ENCODE measurements at places on chromosomes 16 and 17.
A peak's percentile ranks its signal among the peaks of the same experiment; 100 is the strongest.

GRCh38 chr16:85683363-85683762, 5.4 kb downstream of the GINS2 start:
- no peak for DNase-seq

DNA sequence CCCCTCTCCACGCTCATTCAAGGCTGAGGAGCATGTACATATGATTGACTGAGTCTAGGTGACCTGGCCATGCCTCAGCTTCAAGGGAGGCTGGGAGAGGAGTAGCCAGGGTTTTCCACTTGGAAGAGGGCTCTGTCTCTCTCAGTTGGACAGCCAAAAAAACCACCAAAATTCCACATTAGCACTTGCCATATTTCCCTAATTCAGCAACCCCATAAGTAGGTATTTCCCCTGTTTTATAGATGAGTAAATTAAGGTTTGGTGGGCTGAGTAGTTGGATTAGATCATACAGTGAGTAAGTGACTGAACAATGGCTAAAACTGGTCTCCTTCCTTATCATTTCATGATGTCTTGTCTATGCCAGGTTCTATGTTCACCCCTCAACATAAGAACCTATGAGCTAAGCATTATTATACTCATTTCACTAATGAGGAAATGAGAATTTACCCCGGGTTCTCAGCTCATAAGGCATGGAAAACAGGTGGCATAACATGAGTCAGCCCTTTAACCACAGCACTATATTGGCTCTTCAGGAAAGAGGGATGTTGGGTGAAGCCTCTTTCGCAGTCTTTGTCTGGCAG, 68.0 kb upstream of the GAS7 start:
- peak; percentile 37 for DNase-seq

GRCh38 chr17:72600934-72601333, 480.1 kb downstream of the SOX9 start:
- no peak for DNase-seq

GRCh38 chr17:56034197-56034635, 119.1 kb upstream of the ANKFN1 start:
- no peak for DNase-seq

DNA sequence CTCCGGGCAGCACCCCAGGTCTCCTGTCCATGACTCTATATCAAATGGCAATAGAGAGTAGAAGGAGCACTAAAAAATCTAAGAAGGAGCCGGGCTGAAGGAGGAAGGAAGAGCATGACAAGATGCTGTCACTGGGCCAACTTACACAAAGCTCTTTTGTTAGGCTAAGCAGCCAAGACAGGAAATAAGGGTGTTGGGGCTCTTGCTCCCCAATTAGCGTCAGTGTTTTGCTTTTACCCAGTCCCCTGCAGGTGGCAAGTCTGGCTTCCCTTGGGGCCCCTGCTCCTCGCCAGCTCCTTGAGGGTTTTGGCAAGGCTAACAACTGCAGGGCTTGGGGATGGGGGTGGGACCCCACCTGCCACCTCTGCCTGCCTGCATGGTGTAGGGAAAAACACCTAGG, 120.5 kb downstream of the CCT6B start:
- DNase-seq: peak; percentile 5

DNA sequence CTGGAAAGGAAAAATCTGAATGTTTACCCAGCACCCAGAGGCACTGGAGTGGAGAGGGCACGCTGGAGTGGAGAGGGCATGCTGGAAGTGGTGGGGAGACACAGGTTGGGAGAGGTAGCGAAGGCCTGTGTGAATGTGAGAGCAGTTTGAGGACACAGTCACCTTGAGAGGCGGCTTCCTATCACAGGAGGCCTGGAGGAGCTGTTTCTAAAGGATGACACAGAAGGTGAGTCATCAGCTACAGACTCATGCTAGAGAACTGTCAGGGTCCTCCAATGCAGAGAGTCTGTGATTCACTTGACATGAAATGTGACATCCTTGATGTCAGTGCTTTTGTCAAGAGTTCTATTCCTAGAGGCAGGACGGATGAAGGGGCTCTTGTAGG, 13.8 kb downstream of the CTRL start:
- DNase-seq: no peak

GRCh38 chr16:30947541-30947858, 1.4 kb upstream of the ORAI3 start:
- no peak for DNase-seq

DNA sequence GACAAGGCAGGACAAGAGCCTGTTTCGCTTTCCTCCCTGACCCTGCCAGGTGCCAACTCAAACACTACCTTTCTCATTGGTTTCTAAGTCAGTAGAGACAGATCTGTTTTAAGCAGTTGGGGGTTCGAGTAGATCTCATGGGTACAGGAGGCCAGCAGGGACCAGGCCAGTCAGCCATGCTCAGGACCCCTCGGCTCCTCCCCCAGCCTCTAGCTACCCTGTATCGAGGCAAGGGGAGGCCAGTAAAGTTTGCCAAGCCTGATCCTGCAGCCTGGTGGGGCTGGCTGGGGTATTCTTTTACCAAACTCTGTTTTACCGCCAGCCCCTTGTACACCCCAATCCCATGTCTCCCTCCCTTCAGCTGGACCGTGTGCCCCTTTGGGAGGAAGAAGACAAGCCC, 26.6 kb downstream of the OR1D5 start:
- no peak for DNase-seq

DNA sequence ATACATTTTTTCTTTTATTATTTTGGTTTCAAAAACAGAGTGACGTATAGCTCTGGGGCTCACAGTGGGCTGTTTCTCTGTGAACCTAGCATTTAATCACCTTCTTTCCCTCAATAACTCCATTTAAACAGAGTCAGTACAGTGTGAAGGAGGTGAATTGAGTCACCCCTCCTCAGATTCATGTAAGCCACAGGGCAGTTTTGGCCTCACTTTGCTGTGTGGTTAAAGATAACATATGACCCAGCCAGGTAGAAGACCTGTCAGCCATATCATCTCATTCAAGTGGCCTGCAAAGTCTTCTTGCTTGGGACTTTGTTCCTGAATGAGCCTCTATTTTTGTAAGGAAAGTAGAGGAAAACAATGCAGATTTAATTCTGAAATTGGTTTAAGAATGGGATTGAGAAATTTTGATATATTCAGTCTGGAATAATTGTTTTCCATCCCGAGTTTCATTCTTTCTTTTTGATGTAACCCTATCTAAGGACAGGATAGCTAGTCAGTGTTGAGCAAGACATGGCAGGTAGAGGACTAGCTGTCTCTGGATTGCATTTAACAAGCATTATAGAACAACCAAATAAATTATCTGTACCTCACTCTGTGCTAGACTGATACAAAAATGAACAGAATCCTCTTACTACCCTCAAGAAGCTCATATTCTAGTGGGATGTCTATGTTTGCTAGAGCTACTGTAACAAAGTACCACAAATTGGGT, 13.1 kb downstream of the MAP2K6 start:
- peak; percentile 8 for DNase-seq

GRCh38 chr16:73101568-73101967, 53.6 kb upstream of the ZFHX3 start:
- DNase-seq: no peak

DNA sequence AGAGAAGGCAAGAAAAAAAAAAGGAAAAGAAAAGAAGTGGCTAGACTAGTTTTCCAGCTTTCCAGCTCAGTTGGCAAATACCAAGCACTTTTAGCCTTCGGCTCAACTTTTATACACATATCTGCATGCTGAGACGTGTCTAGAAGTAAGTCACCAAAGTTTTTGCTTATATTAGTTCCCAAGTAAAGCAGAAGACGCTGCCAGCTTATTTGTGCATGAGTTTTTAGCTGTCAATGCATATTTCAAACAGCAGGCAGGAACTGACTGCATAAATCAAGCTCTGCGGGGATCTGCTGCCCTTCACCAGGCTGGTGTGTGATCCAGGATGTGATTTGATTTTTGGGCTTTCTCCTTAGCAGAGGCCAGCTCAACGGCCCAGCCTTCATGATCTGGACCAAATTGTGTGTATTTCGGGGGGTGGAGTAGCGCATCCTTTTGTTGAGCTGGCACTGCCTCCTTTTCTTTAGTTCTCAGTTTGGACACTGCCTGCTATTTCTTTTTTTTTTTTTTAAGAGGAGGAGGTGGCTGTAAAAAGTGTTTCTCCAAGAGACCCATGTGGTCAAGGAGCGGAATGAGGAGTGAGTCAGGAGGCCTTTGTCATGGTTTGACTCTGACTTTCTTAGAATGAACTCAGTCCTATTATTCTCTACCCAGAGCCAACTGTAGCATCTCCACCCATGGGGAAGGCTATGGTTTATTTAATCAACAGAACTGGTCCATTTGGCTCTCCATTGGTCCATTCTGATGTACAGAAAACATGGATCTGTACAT, 162.6 kb upstream of the XYLT1 start:
- no peak for DNase-seq

GRCh38 chr17:65074778-65075250, 18.3 kb upstream of the GNA13 start:
- DNase-seq: no peak

GRCh38 chr16:84836234-84836647, 16.5 kb downstream of the CRISPLD2 start:
- DNase-seq: no peak

DNA sequence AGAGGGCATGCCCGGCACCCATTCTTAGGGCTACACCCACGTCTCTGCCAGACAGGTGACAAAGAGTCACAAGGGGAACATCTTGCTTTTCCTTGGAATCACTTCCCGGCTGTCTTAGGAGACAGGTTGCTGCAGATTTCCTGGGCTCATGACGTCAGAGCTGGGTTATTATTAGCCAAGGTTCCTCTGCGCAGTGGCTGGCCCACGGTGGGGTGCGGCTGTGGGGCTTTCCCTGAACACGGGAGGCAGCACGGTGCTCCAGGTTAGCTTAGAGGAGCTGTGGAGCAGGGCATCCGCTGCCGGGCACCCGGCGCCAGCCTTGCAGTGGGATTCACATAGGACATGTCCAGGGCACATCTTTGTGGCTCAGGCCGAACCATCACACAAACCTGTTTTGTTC, 118.0 kb upstream of the PLCG2 start:
- DNase-seq: no peak

DNA sequence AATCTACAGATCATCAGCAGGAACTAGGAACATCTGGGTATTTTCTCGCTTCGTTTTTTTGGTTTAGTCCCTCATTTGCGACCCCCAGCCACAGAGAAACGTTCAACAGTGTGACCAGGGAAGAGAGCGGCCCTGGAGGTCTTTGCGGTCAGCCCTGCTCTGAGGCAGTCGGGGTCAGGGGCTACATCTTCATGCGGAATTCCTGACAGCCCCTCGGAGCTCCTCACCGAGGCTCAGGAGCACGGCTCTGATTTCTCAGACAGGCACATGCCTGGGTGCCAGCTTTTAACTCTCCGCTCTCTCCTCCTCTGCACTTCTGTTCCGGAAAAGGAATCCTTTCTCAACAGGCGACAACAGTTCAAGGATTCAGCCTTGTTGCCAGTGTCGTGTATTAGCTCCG, 8.0 kb upstream of the WDR45B start:
- DNase-seq: no peak

DNA sequence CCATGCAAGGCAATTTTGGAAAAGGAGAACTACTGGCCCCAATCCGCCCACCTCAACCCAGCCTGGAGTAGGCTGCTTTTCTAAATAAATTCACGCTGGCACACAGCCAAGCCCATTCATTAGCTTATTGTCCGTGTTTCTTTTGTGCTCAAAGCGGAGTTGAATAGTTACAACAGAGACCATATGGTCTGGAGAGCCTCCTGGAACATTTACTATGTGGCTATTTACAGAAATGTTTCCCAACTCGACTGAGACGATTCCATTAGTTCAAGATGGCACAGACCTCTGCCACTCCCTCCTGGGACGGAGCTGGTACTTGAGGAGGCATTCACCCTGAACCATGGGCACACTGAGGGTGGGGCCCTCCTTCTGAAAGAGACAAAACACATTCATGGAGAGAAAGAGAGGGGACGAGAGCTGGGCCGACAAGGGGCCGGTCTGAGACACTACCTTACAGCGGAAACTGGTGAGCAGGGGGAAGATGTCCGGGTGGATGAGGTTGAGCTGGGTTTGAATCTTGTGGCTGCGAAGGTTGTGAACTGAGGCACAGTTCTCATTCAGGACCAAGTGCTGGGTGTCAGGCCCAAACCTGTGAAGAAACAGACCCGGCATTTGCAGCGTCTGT, 15.7 kb downstream of the ELAC2 start:
- no peak for DNase-seq

DNA sequence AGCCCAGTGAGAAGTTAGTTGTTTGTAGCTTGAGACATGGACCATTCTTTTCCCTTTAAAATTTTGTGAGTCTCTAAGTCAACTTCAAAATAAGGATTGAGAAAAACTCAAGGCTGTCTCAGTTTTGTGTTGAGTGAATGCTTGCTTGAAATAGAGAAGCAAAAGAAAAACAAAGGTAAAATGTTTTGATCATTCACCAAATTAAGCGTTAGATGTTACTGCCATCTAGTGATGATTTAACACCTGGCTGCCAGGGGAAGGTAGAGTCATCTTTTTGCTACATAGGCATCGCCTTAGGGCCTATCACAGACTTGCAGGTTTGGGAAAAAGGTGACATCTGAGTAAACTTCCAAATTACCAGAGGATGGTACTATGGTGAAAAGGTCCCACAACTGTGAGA, 74.4 kb downstream of the PCTP start:
- DNase-seq: peak; percentile 5

DNA sequence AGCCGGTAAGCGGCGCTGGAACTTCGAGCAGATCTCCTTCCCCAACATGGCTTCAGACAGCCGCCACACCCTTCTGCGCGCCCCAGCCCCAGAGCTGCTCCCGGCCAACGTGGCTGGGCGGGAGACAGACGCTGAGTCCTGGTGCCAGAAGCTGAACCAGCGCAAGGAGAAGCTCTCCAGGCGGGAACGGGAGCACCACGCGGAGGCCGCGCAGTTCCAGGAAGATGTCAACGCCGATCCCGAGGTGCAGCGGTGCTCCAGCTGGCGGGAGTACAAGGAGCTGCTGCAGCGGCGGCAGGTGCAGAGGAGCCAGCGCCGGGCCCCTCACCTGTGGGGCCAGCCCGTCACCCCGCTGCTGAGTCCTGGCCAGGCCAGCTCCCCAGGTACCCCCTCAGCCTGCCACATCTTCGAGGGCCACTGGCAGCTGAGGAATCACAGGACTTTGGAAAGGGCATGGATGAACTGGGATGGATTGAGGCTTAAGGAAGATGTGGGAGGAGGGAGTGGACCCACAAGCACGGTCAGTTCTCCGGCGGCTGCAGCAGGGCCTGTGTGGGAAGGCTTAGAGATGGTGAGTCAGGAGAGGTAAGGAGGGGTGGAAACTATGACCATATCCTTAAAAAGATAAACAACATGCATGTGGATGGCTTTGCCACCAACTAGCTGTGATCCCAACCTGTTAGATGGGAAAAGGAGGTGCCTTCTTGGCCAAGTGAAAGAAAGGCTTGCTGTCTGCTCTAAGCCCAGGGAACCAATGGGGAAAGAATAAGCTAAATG, 3.4 kb upstream of the LLGL2 start:
- DNase-seq: no peak

DNA sequence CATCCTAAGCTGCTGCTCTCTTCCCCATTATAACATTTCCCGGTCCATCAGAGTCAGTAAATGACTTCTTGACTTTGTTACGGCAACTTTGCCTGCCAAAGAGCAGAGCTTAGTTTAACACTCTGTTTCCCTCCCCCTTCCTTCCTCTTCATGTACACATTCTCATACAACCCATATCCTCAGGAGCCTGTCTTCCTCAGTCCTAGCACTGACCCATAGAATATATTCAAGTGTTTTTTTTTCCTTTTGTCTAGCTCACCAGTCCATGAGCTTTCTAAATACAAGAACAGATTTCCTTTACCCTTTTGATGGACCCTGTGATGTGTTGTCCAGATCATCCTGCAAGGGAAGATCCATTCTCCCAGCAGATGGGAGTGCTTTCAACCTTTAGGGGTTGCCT, 97.0 kb upstream of the MON1B start:
- no peak for DNase-seq
